ENCODE measurements at places on chromosomes 6 and 20.
A peak's percentile ranks its signal among the peaks of the same experiment; 100 is the strongest.

DNA sequence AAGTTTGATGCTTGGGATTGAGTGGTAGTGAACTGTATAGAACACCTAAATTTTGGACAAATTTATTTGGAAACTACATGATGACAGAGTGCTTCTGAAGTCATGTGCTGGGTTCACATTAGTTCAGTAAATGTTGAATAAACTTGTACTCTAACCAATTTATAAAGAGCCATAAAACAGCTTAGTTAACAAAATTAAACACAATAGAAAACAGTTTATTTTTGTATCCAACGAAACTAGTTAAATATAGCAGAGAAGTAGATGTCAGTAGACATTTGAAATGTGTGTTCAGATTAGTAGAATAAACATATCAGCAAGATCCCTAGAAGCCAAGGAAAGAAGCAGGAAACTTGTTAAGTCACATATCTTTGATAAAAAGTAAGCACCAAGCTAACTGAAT lies 32.1 kb downstream of the SCAF8 start:
- DNase-seq, result no peak

GRCh38 chr20:51595744-51596143 lies 53.2 kb upstream of the NFATC2 start:
- no peak for DNase-seq

DNA sequence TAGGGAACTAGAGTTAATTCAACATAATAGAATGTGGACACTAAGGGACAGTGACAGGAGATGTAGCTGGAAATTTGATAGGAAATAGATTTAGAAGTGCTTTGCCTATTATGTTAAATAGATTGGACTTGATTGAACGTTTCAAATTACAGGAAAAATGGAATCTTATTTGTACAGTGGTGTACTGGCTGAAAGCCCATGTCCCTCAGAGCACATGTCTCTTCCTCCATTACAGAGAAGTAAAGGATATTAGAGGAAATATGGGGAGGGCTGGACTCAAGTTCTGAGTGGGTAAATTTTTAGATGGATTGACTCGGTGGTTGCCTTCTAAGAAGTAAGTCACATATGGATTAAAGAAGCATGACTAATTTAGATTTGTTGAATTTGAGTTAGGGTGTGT lies 11.4 kb downstream of the PKIB start:
- DNase-seq, result no peak

GRCh38 chr20:59270380-59270779 lies 30.0 kb upstream of the EDN3 start:
- no peak for DNase-seq

DNA sequence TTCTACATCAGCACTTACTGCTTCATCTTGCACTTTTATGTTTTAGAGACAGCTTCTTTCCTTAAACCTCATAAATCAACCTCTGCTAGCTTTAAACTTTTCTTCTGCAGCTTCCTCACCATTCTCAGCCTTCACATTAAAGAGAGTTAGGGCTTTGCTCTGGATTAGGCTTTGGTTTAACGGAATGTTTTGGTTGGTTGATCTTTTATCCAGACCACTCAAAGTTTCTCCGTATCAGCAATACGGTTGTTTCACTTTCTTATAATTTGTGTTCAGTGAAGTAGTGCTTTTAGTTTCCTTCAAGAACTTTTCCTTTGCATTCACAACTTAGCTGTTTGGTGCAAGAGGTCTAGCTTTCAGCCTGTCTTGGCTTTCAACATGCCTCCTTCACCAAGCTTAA lies 40.4 kb downstream of the DNAAF9 start:
- DNase-seq, result no peak

DNA sequence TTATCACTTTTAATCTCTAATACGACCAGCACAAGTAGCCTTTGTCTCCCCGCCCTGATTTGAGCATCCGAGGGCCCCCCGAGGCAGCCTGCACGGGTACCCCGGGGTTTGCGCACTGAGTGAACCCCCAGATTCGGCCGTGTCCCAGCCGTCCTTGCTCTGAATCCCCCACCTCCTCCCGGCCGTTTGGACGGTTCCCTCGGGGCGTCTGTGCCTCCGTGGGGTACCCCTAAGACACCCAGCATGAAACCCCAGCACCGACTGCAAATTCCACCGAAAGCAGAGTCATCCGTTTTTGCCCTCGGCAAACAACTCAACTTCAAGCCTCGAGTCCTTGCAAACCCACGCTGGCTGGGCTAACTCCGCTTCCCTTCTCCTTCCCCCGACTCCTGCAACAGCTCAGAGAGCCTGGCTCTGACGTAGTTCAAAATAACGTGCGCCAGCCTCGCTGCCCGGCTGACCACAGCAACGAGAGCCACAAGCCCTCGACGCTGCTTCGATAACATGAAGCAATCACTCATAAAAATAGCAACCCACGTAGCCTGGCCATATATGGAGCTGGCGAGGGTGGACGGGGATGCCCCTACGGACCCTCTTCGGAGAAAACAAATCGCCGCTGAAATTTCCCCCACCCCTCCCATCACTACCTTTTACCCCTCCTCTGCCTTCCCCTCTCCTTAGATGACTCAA lies 764 bp upstream of the SNAP25 start:
- no peak for DNase-seq

- DNase-seq, result no peak
Observed at GRCh38 chr6:38352636-38353035, 287.1 kb downstream of the BTBD9 start.

- no peak for DNase-seq
Observed at GRCh38 chr20:13158369-13158768, 62.7 kb upstream of the ISM1 start.

DNA sequence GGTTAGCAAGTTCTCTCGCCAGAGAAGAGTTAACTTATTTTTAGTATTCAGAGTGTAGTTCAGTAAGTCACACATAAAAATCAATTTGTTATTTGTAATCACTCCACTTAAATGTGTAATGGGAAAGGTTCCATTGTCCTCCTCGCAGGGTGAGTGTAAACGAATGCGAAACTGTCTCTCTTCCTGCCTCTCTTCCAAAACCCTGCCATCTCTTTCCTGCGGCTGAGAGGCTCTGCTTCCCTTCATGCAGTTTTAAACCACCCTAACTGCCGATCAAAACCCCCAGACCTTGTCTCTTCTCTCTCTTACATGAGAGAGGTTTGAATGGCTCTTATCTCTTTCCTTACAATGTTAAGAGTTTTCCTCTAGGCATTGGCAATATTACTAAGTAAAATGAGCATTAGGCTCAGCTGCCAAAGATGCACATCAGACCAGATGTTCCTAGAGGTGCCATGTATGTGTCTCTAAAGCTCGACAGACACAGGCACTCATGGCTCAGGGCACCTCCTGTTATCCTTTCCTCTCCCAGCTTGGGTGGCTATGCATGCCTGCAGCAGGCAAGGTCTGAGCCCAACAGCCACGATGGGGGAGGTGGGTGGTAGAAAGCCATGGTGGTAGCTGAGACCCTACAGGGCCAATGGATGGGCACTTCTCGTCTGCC lies 91.2 kb downstream of the JARID2 start:
- DNase-seq, result no peak

DNA sequence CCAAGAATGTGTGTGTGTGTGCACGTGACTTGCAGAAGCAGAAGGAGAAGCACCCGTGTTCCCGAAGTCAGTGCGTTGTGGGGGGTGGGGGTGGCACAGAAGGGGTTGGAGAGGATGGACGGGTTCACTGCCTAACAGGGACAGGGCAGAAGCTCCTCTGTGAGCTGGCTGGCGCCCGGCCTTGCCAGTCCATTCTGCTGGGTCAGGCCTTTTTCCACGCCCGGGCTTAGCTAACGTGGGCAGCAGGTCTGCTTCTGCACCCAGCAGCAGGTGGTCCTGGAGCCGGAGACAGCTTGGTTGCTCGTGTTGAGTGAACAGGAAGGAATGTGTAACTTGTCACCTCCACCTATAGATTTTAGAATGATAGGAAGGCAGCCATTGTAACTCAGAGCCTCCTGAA lies 374.4 kb downstream of the CDH4 start:
- no peak for DNase-seq

- DNase-seq, result no peak
Observed at GRCh38 chr20:51633430-51633829, 90.9 kb upstream of the NFATC2 start.

DNA sequence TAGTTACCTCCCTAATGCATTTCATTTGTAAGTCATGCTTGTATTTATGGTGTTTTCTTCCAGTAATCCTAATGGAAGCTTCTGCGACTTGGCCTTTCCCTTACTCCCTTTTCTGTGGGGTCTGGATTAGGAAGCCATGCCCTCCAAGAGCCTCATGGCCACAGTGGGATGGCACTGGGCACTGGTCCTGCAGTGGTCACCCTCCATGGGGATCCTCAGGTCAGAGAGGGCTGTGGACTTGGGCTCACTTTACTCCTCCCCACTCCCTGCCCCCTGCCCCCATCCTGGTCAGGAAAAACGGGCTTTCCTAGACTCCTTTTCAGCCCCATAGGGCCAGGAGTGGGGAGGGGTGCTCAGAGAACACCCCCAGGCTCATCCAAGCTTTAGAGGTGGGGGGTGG lies 49.9 kb downstream of the EBF4 start:
- DNase-seq, result no peak

- no peak for DNase-seq
Observed at GRCh38 chr6:167079853-167080297, 43.0 kb upstream of the CCR6 start.

GRCh38 chr6:129239825-129240491 lies 357.0 kb downstream of the LAMA2 start:
- no peak for DNase-seq

DNA sequence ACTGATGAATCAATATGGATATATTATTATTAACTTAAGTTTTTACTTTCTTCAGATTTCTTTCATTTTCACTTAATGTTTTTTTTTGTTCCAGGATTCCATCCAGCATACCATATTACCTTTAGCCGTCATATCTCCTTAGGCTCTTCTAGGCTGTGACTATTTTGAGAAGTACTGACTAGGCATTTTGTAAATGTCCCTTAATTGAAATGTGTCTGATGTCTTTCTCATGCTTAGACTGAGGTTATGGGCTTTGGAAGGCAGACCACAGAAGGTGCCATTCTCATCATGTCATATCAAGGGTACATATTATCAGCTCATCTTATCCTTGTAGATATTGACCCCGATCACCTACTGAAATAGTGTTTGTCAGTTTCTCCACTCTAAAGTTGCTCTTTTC lies 101.3 kb downstream of the FOXO3 start:
- DNase-seq, result no peak

GRCh38 chr6:108203189-108204112 lies 37.6 kb downstream of the NR2E1 start:
- no peak for DNase-seq

GRCh38 chr6:151240036-151240685 lies 394 bp downstream of the AKAP12 start:
- DNase-seq, result no peak

- no peak for DNase-seq
Observed at GRCh38 chr20:13342469-13343242, 121.6 kb downstream of the ISM1 start.

GRCh38 chr6:22756365-22756764 lies 187.0 kb downstream of the HDGFL1 start:
- DNase-seq, result peak; percentile 50

DNA sequence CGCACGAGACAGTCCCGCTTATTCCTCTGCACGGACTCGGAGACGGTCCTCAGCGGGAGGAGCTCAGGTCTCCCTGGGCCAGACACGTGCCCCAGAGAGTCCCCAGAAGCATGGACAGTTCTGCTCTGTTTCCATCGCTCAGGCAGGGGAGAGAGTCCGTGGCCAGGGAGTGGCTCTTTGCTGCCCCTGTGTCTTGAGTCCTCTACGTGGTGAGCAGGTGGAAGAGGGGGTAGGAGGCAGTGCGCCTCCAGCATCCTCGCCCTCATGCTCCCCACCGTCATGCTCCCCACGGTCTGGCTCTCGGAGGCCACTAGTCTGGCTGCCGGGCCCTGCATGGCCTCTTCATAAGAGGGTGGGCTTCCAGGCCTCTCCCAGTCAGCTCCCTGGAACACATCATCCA lies 8.9 kb downstream of the TAGAP start:
- DNase-seq, result no peak

- no peak for DNase-seq
Observed at GRCh38 chr6:157537556-157537955, 156.6 kb downstream of the ZDHHC14 start.

DNA sequence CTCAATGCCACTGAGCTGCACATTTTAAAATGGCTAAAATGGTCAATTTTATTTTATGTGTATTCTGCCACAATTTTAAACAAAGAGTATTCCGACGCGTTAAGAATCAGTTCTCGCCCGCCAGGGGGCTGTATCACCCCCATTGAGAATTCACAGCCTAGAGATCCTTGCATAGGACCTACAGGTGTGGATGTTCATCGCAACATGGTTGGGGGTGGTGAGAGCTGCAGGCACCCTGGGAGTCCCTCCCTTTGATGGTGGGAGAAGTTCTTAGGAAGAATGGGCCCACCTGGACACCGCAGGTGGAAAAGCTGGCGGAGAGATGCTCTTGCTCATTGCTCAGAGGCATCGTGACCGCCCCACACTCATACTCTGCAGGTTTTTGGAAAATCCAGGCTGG lies 63.5 kb downstream of the SLC2A10 start:
- no peak for DNase-seq

DNA sequence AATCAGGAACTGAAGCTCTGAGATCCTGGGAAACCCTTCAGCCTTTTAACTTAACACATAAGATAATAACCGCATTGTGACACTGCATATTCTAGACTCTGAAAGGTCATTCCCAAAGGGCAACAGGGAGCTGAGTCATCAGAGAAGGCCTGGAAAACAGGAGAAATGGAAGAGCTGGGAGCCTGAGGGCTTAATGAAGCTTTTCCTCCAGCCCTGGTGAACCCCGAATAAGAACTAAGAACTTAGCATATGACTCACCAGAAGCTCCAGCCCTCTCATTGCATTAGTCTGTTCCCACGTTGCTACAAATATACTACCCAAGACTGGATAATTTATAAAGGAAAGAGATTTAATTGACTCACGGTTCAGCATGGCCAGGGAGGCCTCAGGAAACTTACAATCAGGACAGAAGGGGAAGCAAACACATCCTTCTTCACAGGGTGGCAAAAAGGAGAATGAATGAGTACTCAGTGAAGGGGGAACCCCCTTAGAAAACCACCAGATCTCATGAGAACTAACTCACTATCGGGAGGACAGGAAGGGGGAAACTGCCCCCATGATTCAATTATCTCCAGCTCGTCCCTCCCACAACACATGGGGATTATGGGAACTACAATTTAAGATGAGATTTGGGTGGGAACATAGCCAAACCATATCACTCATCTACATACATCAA lies 648.5 kb downstream of the TFAP2A start:
- peak; percentile 53 for DNase-seq

- DNase-seq, result no peak
Observed at GRCh38 chr20:43322851-43323250, 133.1 kb upstream of the PTPRT start.

- no peak for DNase-seq
Observed at GRCh38 chr20:63224412-63225081, 8.6 kb upstream of the YTHDF1 start.

- DNase-seq, result no peak
Observed at GRCh38 chr20:42179768-42180167, 561.6 kb upstream of the CHD6 start.

DNA sequence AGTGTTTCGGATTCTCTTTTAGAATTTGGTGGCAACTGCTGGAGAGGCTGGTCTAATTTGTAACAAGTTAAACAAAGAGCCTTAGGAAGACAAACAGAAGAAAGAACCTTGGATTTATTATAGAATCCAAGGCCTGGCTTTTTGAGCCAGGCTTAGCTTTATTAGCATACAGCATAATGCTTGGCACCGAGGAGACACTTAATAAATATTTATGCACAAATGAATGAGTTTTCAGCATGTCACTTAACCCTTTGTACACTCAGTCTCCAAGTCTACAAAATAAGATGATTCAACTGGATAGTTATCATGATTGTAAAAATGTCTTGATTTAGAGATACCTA lies 38.2 kb upstream of the AFDN start:
- DNase-seq, result no peak
